ENCODE measurements at places on chromosomes 7 and 10.

DNA sequence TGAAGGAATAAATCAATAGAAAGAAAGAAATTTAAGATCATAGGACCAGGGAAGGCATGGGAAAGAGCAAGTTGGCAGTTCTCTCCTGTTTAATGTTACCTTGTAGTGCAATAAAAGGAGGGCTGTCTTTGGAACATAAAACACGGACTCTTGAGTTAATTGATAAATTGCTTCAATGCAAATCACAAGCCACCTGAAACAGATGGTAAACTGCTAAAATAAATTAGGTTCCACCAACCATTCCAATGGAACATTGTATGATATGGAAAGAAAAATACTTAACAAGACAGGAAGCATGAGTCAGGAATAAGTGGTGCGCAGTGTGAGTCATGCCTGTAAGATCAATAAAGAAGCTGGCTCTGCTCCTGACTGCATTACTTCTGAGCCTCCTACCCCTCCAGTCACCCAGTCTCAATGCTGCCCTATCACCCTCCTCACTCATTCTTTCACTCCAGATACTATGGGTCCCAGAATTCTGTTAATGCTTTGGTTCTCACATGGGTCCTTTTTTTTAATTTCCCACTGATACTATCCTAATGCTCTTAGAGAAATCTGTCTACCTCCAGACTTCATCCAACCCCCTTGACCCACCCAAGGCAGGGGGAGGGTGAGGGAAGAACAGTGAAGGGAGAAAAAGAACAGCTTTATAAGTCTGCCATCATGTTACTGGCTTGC, 78.9 kb downstream of the LRRC17 start:
- DNase-seq = no peak

- DNase-seq = no peak
These were observed 35.2 kb downstream of the USP6NL start for GRCh38 chr10:11576092-11576809.

DNA sequence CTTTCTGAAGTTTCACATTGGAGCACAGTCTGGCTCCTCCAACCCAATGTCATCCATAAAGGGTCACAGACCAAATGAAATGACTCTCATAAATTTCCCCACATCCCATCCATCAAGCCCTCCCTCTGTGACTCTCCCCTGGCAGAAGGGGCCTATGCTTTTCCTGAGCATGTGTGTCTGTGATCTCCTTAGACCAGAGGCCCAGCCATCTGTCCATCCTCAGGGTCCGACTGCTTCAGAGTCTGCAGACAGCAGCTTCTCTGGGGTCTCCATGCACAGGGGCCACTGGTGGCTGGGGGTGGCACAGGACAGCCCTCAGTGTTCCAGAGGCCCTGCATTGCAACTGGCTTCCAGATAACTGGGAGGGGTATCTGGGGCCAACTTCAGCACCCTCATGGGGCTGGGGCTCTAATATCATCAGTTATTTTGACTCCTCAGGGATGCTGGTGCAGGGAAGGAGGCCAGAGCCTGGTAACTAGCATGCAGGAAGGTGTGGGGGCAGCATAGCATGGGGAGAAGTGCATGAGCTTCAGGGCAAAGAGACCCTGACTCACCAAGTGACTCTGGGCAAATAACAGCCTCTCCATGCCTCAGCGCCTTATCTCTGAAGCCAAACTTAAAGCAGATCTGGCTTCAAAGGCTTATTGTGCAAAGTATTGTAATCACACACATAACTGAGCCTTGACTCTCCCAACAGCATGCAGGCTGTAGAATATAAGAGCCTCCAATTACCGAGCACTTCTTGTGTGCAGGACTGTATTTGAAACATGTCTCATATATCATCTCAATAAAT, 266.9 kb downstream of the GRID1 start:
- no peak for DNase-seq

- no peak for DNase-seq
These were observed 92.3 kb downstream of the VTI1A start for GRCh38 chr10:112539340-112539739.

GRCh38 chr10:88546497-88546896, 36.6 kb downstream of the RNLS start:
- no peak for DNase-seq

- no peak for DNase-seq
These were observed 871 bp upstream of the GTF2IRD1 start for GRCh38 chr7:74452748-74453321.

- DNase-seq = no peak
These were observed 134.3 kb downstream of the PLXNA4 start for GRCh38 chr7:132441935-132442334.

- no peak for DNase-seq
These were observed 58.7 kb downstream of the MINDY3 start for GRCh38 chr10:15801641-15802040.

DNA sequence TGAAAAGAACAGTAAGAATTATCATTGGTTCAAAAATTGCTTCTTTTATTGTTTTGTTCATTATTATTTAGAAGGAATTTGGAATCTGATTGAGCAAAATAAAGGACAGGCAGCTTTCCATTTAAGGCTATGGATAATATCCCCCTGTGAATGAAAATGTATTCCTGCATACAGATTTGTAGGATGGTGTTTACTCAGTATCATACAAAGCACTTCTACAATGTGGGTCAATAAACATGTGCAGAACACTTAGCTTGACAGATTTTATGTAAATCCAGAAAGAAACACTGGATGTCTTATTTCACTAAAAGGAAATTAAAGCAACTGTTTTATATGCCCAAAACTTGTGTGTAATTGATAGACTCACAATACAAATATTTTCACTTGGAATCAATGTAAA, 189.7 kb downstream of the THSD7A start:
- DNase-seq = no peak

DNA sequence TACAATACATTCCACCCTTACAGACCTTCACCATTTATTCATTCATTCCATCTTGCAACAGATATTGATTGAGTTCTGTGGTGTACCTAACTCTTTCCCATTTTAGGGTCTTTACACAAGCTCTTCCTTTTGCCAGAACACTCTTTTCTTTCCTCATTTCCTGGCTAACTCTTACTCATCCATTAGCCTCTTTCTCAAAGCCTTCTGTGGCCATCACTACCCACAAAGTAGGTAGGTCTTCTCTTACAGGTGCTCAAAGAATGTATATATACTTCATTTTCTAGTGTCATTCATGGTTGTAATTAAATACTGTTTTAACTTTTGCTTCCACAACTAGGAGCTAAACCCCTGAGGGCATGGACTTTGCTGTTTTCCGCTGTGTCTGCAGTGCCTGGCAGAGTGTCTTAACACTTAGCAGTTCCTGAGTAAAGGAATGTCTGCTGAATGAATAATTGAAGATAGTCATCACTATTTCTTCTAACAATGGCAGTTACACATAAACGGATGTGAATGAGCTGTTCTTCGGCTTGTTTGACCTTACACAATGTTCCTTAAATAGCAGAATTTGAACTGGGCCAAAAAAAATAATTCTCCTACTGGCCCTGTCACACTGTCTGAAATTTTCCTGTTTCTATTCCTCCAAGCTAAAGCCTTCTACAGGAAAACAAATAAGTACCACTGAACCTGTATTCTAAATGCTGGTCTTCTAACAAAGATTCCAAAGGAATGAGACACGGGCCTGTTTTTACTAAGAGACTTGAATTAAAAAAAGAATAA, 15.1 kb downstream of the BCAP29 start:
- DNase-seq = no peak

DNA sequence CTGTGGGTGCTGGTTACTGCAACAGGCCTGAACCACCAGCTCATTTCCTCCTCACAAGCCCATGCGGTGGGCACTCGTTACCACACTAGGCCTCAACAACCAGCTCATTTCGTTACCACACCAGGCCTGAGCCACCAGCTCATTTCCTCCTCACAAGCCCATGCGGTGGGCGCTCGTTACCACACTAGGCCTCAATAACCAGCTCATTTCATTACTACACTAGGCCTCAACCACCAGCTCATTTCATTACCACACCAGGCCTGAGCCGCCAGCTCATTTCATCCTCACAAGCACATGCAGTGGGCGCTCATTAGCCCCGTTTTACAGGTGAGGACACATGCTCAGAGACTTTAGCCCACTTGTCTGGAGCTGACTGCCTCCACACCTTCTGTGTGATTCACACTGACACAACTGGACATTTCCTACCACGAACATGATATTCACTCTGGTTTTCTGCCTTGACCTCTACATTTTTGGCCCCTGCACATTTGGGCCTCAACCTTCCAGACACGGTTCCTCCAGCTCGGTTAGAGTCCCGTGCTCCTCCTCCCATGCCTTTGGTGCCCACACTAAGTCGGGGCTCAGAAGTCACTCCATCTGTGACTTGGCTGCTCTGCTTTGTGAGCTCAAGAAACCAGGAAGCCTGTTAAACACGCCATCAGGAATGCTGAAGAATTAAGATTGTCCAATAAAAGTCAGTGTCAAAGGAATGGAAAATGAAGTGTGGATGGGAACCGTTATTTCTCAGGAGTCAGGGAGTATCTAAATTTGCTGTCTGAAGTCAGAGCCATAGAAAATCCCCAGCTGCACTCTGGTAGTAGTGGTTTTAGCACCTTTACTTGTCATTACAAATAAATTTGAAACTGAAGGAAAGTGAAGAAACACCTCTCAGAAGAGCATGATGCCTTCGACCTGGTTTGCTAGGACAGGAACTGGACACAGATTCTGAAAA, 55.8 kb upstream of the LANCL2 start:
- no peak for DNase-seq

- no peak for DNase-seq
These were observed 90.0 kb downstream of the CDK14 start for GRCh38 chr7:90686146-90686545.

DNA sequence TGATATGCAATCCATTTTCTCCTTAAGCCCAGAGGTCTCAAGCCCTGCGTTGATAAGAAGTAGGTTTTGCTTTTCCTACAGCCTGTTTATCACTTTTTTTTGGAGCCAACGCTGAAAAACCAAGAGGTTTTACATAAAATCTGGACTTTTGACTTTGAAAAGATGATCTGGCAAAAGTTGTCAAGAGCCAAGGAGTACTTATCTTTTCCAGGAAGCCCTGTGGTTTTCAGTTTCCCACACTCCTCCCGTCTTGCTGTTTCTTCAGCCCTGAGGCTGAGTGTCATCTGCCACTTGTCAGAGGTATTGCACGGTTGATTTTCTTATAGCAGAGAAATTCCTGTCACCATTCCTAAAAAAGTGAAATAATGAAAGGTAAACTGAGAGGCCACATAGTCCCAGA, 108.7 kb downstream of the TYW1 start:
- peak; percentile 41 for DNase-seq

DNA sequence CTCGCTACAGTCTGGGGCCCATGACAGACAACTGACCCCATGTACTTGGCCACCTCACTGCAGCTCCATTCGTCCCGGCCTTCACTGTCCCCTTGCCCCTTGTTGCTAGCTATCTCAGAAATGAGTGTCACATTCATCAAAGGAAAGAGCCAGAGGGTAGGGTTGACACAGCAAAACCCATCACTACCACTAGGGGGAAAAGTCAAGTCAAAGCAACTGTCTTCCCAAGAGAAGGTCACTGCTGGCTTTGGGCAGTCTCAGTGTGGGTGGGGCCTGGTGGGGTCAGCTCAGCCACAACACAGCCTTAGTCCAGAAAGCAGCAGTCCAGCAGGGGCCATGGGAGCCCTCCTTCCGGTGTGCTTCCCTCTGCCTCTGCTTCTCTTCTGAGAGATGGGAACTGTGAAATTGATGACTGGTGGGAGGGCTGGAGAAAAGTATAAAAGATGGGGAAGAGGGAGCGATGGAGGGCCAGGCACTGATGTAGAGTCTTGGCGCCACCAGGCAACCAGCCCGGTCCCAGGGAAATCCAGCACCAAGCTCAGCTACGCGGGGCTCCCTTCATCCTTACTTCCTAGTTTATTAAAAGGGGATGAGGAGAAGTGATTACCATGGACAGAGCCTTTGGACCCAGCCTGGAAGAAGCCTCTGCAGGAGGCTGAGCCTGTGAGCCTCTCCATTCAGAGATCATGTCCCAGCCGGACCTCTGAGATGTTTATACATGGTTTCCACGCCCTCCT, 58.0 kb downstream of the PLXNA4 start:
- peak; percentile 26 for DNase-seq

GRCh38 chr10:18162021-18162627, 21.9 kb downstream of the CACNB2 start:
- no peak for DNase-seq

DNA sequence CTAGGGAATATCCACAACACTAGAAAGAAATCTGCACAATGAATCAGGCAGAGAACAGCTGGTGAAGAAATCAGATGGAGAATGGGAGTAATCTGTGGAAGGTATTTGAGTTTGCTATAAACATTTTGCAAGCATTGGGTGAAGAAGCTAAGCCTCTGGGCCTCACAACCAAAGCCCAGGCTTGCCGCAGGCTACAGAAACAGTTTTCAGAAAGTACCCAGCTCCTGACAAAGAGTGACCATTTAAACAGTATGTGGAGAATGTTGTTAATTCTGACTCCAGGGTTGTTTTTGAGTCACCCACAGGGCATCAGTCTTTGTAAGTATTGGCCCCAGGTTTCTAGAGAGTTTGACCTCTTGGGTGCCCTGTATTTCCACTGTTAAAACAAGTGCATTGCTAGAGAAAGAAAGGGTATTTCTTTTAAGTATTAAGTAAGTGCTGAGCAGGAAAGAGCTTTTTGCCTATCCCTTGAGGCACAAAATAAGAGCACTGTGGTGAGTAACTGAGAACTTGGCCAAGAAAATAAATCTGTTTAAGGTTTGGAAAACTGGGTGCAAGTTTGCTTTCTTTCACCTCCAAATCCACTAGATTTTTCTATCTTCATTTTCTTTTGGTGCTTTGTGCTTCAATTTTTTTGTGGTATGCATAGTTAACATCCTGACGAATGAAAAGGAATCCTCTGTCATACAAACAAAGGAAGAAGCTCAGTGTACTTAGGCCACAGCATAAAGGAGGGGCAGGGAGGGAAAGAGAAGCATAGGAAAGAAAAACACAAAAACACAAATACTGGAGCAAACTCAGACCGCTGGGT, 691.8 kb downstream of the SUGCT start:
- no peak for DNase-seq

DNA sequence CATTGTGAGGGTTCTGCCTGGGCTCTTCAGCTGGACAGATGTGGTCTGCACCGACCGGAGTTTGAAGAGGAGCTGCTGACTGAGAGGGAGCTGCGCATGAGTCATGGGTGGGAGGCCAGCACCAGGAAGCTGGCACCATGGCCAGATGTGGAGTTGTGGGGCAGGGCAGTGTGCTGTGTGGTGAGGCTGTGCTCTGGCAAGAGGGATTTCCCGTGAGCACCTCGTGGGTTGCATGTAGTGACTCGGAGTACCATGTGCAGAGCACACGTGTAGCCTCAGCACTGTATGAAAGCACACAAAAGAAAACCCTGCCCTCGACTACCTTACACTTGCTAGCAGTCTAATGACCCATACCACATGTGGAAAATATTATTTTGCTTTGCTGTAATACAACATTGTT, 103.4 kb downstream of the WNT2 start:
- no peak for DNase-seq

DNA sequence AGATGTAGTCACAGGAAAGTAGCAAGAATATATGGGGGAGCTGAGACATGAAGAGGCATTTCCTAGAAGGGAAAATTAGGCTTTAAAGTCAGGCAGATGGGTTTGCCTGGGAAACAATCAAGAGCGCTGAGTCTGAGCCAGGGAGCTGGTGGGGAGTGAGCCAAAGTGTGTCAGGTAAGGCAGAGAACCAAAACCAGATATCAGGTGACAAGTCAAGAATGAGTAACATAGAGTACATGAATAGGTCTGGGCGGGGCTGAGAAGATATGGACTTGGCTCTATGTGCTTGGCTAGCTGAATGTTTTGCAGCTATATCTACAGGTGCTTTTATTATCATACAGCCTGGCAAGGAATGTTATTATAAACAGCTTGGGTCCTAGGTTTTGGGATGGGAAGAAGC, 49.3 kb downstream of the GPR141 start:
- DNase-seq = no peak

- no peak for DNase-seq
These were observed 132.1 kb downstream of the KLF6 start for GRCh38 chr10:3652886-3653285.

All from AML-193 (cell line).